GM20000 (cell line): ENCODE measurements at places on chromosomes 5 and 9.

- DNase-seq = no peak
Measured at GRCh38 chr9:99359336-99359735, 137.3 kb downstream of the SEC61B start.

DNA sequence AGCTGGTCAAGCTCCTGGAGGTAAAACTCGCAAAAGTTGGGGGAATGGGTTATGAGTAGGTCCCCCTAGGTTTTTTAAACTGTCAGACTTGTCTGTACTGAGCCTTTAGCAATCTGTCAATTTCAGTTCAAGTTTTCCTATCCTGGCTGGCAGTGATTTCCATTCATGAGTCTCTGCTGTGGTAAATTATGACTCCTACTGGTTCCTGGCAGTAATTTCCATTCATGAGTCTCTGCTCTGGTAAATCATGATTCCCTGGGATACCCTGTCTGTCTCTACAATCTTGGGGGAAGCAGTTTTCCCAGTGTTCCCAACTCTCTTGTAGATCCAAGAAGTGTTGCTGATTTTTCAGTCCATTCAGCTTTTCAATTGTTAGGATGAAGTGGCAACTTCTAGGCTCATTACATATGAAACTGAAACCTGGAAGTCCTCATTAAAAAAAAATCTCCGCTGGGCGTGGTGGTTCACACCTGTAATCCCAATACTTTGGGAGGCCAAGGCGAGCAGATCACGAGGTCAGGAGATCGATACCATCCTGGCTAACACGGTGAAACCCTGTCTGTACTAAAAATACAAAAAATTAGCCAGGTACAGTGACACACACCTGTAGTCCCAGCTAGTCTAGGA, 91.3 kb upstream of the GPBP1 start:
- no peak for DNase-seq

DNA sequence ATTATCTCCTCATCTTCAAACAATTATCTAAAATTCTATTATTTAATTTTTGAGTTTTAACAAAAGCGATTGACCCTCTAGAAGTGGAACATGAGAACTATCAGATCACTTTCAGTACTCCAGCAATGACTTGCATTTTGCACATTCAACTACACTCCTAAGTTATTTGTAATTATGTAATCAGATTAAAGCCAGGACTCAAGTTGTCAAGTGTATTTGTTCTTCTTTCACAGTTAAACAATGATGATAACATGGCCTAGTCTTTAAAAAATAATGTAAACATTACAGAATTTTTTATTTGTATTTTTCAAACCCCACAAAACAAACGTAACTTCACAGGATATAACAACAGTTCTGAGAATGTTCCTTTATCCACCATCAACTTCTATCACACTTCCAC, 2148.9 kb upstream of the ACO1 start:
- DNase-seq = no peak

DNA sequence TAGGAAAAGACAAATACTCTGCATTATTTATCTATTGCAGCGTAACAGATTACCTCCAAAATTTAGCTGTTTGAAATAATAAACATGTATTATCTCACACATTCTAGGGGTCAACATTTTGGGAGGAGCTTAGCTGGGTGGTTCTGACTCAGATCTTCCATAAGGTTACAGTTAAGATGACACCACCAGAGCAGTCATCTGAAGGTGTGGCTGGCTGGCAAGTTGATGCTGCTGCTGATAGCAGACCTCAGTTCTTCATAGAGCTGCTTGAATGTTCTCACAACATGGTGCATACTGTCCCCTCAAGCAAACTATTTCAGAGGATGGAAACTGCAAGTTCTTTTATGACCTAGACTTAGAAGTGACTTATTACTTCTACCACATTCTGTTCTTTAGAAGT, 146.3 kb upstream of the FSTL4 start:
- DNase-seq = no peak

- DNase-seq = no peak
Measured at GRCh38 chr5:90356622-90357021, 52.9 kb downstream of the CETN3 start.

GRCh38 chr5:137847687-137848086, 20.0 kb upstream of the MYOT start:
- peak; percentile 16 for DNase-seq

DNA sequence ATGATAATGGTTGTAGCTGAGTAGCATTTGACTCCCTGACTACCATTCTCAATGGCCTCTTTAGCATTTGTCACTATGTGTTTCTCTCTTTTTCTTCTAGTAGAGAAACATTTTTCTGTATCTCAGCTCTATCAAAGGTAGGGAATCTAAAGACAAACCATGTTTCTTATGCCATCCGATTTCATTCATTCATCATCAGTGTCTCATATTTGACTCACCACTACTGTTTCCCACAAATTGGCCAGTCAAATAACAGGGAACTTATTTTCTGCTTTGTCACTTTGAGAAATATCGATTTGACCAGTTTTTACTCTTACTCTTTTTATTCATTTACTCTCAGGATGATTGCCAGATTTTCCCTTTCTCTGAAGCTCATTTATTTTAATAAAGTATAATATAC, 282.3 kb downstream of the TMEM167A start:
- no peak for DNase-seq

DNA sequence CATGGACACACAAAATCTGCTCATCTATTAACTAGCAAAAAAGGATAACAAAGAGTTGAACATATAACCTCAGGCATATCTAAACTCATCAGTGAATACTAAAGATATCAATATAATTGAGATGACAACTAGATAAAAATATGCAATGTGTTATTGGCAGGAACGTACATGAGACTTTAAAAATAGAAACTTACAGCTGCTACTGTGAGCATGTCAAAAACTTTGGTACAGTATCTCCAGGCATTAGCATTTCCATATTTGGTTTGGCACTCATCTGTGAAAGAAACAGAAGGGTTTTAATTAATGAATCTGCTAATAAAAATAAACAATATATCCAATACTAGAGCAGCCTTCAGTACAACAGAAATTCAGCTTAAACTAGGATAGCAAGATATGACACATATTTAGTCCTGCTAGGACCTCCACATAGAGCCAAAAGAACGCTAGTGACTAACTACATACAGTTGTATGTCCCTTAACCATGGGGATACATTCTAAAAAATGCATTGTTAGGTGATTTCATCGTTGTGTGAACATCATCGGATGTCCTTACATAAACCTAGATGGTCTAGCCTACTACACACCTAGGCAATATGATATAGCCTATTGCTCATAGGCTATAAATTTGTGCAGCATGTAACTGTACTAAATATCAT, 10.5 kb upstream of the SCAI start:
- DNase-seq = no peak

DNA sequence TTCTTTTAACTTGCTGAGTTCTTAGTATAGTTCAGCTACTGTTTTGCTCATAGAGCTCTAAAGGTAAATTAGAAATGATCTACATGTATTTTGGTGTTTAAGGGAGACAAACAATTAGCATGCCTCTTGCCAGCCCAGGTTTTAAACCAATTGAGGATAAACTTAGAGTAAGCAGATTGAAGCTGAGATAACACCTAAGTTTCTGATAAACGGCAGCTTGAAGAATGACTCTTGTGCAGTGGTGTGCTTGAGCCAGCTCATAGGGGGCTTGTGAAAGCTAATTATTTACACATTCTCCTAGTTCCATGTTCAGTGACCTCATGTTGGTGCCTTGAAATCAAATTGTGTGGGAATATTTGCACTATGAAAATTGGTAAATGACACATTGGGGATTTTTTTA, 193.0 kb downstream of the PRR16 start:
- DNase-seq = no peak

DNA sequence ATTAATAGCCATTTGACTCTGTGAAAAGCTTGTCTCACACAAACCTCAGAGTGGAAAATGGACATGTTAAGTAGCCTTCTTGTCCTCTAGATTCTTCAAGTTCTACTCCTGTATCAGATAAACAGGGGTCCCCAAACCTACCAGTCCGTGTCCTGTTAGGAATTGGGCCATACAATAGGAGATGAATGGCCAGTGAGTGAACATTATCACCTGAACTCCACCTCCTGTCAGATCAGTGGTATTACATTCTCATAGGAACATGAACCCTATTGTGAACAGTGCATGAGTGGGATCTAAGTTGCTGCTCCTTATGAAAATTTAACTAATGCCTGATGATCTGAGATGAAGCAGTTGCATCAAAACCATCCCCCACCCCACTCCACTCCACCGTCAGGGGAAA, 136.3 kb downstream of the TMEM232 start:
- no peak for DNase-seq

- DNase-seq = no peak
Measured at GRCh38 chr5:169084775-169085174, 216.2 kb downstream of the SLIT3 start.

GRCh38 chr5:80220245-80220897, 35.5 kb downstream of the SERINC5 start:
- DNase-seq = no peak

DNA sequence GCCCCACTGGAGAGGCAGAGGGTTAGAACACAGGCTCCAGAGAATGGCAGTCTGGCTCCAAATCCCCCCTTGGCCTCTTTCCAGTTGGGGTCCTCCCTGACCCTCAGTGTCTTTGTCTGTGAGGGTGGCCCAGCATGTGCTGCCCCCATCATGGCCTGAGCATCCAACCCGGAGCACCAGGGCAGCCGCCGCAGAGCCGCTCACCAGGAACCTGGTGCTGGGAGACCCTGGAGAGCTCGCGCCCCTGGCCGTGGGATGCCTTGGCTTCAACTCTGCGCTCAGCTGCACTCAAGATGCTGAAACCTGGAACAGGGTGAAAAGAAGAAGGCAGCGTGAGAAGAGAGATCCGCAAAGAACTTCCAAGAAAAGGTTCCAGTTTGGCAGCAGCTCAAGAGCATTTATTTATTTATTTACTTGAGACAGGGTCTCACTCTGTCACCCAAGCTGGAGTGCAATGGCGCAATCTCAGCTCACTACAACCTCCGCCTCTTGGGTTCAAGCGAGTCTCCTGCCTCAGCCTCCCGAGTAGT, 3.8 kb downstream of the CCDC187 start:
- DNase-seq = no peak

- DNase-seq = no peak
Measured at GRCh38 chr5:6431214-6432195, 17.2 kb upstream of the UBE2QL1 start.

DNA sequence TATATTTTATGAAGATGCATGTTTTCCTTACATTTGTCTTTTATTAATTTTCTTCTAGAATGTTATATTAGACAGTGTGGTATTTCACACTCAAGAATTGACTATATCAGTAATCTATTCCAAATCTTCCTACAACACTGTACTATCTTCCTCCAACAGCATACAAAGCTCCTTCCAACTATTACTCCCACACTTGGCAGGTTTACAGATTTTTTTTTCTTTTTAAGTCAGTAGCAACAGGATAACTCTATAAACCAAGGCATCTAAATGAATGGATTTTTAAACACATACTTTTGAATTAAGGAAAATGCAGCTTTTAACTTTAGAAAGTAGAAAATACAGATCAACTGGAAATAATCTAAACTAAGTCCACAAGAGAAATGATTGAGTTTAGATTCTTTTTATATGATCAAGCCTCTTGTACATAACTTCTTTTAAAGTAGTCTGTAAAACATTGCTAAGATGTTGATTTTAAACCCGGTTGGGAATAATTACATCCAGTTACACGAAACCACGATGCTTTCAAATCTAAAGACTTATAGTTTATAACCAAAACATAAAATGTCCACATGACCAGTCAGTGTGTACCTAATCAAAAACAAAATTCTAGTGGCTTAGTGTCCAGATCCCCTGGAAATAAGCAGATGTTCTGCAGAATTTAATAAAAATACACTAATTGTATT, 281.6 kb downstream of the ADAMTS6 start:
- no peak for DNase-seq

- DNase-seq = peak; percentile 46
Measured at GRCh38 chr5:181217111-181217802, 5.8 kb upstream of the TRIM41 start.

DNA sequence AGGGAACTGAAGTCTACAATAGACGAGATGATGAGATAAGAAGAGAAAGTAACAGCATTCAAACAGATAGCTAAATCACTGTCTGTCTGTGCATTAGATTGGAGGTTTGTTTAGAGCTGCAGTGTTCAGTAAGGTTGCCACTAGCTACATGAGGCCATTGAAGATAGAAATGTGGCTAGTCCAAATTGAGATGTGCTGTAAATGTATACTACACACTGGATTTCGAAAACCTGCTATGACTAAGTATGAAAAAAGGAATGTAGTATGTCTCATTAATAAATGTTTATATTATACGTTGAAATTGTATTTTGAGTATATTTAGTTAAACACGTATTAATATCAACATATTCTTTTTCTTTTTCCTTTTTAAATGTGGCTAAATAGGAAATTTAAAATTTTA, 142.1 kb downstream of the XRCC4 start:
- DNase-seq = no peak

- no peak for DNase-seq
Measured at GRCh38 chr9:94079236-94079635, 5.0 kb upstream of the PTPDC1 start.

GRCh38 chr9:78775211-78775610, 478.3 kb downstream of the PSAT1 start:
- no peak for DNase-seq

- DNase-seq = peak; percentile 66
Measured at GRCh38 chr5:98927989-98928872, 576 bp downstream of the CHD1 start.

DNA sequence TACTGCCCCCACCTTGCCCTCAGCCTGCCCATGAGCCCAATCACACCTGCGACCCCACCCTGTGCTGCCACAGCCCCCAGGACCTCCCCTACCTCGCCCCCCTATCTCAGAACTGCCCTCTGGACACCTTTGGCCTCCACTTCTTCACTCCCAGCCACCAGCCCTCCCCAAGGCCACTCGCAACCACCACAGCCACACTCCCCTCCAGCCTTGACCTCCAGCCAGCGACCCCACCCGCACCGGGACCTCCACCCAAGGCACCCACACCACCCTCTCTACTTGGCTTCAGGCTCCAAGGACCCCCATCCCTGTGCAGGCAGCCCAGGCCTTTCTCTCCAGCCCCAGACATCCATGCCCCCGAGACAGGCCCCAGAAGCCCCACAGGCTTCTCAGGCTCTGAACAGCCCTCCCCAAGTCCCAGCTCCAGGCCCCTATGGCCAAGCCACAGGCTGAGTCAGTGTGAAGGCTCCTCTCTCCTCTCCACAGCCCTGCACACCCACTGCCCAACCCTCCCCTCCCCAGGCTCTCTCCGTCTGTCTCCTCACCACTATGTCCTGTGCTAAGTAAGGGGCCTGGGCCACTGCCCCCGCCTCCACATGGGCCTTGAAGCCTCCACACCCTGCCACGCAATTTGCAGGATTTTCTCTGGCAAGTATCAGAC, 2.0 kb downstream of the AK1 start:
- no peak for DNase-seq
